WTC11 (cell line): ENCODE measurements at places on chromosomes 3 and 15.

- no peak for DNase-seq
Measured at GRCh38 chr3:54954022-54954421, 26.2 kb upstream of the LRTM1 start.

DNA sequence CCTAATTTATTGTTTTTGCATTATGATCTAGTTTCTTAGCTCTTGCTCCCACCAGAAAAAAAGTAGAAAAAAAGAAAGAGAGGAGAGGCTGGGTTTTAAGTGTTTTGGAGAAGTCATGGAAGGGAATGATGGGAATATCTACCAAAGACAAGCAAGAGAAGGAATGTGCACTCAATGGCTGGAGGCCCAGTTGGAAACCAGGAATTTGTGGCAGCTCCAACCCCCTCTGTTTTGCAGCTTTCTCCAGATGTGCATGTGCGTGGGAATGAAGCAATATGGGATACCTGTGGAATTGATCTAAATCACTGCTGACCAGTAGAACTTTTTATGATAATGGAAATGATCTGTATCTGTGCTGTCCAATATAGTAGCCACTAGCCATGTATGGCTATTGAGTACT lies 27.1 kb downstream of the EIF2AK4 start:
- no peak for DNase-seq

DNA sequence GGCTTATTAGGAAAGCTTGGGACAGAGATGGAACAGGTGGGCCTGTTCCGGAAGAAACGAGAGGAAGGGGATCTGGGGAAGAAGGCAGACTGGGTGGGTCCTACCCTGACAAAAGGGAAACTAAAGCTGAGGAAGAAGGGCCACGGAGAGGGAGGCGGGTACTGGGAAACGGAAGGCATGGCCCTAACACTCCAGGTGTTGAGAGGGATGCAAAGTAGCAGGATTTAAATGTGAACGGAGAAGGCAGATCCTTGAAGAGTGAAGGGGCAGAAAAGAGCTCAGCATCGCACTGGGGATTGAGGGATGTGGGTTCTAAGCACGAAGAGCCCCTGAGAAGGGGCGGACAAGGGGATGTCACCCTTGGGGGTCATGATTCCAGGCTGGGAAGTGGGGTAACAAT lies 735 bp downstream of the STIMATE start:
- peak; percentile 33 for DNase-seq

DNA sequence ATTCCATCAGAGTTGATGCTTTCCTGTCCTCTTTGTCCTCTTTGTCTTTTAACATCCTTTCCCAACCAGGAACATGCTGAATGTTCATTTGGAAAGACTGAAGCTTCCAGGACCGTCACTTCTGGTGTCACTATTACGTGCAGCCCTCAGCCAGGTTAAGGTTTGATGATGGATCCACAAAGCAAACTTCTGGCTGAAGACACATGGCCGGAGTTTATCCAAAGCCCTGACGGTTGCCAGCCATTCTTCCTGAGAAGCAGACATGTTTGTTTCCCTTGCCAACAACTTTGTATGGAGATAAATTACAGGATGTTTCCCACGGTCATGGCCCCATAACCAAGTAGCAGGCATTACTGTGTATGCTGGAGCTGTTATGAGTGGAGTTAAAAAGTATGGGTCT lies 236.9 kb downstream of the THSD4 start:
- DNase-seq = no peak

DNA sequence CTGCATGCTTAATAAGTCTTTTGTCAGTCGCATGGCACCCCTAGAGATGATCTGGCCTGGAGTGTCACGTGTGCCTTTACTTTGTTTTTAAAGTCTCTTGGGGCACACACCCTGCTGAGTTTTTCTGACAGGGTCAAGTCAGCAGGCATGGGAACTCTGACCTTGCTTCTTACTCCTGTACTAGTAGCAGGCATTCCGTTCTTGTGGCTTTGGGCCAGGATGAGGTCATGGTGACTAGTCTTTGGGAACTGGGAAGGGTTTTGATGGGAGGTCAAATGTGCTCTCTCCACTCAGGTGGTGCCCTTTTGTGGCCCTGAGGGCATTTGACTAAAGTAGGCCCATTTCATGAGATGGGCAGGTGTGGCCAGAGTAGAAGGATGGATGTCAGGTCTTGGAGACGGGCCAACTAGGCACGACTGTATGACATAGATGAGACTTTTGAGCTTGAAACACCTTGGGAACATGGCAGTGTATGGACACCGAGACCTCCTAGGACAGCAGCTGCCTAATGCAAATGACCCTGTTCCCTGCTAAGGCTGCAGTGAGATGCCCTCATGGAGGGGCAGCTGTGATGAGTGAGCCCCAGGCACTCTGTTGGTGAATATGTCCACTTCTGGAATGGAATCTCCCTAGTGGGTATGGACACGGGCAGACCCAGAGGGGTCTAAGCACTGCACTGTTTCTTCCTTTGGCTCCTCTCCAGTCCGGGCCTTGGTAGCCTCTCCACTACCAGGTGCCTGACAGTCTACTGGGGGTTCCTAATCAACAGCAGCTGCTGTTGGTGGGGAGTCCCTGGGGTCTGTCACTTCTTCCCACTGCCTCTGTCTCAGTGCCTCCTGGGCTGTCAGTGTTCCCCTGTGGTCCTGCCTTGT lies 16.4 kb downstream of the SRPRB start:
- peak; percentile 61 for DNase-seq

- DNase-seq = no peak
Measured at GRCh38 chr15:81911022-81911971, 134.5 kb downstream of the MEX3B start.

GRCh38 chr3:132071043-132071442 lies 36.2 kb upstream of the CPNE4 start:
- no peak for DNase-seq

GRCh38 chr3:191435981-191436380 lies 25.0 kb upstream of the PYDC2 start:
- DNase-seq = no peak

- no peak for DNase-seq
Measured at GRCh38 chr3:122776675-122777468, 16.8 kb downstream of the HSPBAP1 start.

DNA sequence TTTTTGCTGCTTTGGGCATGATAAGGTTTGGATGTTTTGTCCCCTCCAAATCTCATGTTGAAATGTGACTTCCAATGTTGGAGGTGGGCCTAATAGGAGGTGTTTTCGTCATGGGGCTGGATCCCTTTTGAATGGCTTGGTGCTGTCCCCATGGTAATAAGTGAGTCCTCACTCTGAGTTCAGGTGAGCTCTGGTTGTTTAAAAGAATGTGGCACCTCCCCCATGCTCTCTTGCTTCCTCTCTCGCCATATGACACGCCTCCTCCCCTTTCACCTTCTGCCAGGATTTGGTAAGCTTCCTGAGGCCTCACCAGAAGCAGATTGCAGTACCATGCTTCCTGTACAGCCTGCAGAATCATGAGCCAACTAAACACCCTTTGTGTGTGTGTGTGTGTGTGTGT lies 255.5 kb downstream of the EPHB1 start:
- no peak for DNase-seq

DNA sequence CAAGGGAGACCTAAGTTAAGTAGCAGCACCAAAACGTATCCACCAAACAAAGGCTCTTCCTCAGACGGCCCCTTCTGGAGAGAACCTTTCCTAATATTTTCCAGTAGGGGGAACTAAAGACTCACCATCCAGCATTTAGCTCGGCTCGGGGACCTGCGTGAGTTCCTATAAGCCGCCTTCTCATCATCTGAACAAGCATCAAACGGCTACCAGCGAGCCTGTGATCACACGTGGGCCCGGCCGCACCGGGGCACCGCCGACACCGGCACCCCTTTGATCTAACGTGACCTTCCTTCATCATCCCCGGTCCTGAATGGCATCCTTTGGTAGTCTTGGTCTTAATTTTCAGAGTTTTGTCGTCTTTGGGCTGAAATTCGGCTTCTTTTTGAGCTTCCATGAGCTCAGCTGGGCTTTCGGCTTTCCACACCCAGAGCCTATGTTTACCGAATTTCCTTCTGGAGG lies 1.4 kb upstream of the ROBO2 start:
- DNase-seq = peak; percentile 70

DNA sequence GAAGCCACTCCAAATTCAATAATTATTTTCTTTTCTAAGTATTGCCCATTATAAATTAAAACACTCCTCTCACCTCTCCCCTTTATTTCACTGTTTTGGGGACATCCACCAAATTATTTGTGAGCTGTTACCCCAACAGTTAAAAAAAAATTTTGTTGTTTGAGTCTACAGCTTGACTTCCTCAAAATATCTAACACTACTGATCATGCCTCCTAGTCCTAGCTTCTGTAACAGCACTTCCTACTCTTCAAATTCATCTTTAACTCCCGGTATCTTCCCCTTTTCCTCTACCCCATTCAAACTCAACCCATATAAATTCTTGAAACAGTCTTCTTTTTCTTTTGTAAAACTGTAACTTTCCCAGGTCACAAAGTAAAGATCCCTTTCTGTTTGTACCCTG lies 15.9 kb downstream of the PARL start:
- no peak for DNase-seq

GRCh38 chr3:10353661-10354360 lies 32.9 kb upstream of the SEC13 start:
- no peak for DNase-seq

GRCh38 chr15:77772641-77773402 lies 140.1 kb upstream of the LINGO1 start:
- no peak for DNase-seq

- DNase-seq = no peak
Measured at GRCh38 chr15:58994906-58995453, 7.5 kb downstream of the RNF111 start.

GRCh38 chr3:66836363-66837152 lies 161.5 kb upstream of the KBTBD8 start:
- no peak for DNase-seq

DNA sequence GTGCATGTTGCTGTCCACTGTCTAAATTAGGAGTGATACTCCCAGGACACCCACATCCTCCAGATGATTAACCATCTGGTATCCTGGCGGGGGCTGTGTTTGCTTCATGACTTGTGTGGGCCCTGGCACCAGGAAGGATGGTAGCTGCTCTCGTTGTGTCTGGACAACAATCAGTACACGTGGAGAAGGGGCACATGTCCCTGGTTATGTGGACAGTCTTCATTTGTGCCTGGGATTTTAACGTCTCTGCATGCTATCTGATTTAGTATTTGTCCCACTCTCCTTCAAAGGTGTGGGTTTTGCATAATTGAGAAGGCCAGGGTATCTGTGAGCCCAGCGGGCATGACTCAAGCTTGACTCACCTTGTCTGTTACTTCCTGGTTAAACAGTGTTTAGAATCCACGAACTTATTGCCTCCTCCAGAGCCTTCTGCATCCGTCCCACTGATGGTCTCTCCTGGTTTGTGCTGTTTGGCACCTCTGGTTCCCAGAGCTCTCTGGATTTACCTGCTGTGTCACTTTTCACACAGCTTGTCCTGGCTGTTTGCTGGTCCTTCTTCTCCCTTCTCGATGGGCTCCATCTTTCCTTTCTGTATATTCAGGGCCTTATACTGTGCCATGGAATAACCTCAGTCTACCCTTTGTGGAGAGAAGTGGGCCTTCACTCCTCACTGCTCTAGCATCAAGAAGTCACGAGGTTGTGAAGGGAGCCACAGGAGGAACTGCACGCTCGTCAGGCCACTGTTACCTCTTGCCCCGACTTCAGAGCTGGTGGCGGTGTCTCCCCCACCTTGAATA lies 32.5 kb downstream of the ARNT2 start:
- no peak for DNase-seq

DNA sequence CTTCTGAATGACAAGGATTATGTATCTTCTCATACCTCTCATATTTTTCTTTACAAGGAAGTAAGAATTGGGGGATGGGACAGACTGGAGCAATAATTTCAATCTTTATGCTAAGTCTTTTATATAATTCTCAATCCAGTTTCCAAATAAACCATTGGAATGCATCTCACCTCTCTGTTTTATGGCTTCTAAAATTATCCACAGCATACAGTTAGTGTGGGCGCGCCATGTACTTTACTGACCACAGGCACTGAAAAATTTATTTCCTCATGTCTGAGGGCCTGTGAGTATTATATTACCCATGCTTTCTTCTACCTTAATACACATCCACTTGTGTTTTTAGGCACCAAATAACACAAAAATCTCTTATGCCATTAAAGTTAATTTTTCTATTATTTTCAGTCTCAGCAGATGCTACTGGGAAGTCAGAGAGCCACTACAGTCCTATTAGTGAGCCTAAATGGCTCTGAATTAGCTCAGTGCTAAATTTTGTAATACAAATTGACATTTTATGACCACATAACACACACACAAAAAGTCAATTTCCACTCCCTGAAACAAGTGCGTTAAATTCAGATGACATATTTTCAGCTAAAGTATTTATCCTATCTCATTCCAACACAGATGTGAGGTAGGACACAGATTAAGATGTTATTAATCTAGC lies 39.3 kb downstream of the SLITRK3 start:
- DNase-seq = no peak

- DNase-seq = no peak
Measured at GRCh38 chr3:66255865-66256264, 35.1 kb downstream of the SLC25A26 start.
